GM23248 (cell line): ENCODE measurements at places on chromosomes 4 and X. TPM values are rescaled to one million over a fixed set of nuclear protein-coding genes. Genes with fewer than 3 reads are reported as not detected.

TEC gene
- 0.28 TPM in 1 of 2 replicates, not detected in the other for polyA plus RNA-seq

ZNF630 gene
- 0.41 and 0.53 TPM in 2 replicates for polyA plus RNA-seq

ZFYVE28 gene
- polyA plus RNA-seq = 4.6 and 4.8 TPM in 2 replicates

GRCh38 chr4:114076899-114077570 is 97.6 kb upstream of the ARSJ start:
- H3K4me1 ChIP-seq = peaks cover 23% of the 10 kb centered on the region
- H3K27me3 ChIP-seq = no peaks in the 10 kb centered on the region
- 0 out of 2 replicates have a peak overlapping the region, but pooled peaks have one; percentile 8 for H3K4me3 ChIP-seq

- no peaks in the 10 kb centered on the region for H3K36me3 ChIP-seq
- DNase-seq = no peak
- no peaks in the 10 kb centered on the region for H3K27me3 ChIP-seq
- H3K4me1 ChIP-seq = 0 out of 2 replicates have a peak, but pooled peaks cover 9% of the 10 kb centered on the region
- no peak overlapping the region for H3K27ac ChIP-seq
These were observed 18.7 kb downstream of the TXLNG start for GRCh38 chrX:16804923-16805464.

DNA sequence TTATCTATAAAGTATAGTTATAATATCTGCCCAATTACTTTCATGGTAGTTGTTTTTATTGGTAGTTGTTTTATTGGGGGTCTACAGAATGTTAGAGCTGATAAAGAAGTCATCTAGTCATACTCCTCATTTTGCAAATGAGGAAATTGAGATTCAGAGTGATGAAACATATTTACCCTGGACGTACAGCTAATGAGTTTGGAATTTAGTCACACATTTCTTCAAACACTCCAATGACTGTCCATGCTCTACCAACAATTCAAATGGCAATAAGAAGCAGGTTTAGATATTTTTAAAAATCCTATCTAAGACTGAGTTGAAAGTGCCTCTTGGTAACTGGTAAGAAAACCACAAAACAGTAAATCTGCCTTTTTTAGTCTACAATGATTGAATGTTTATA is 98.2 kb downstream of the MAGEC1 start:
- H3K36me3 ChIP-seq = no peaks in the 10 kb centered on the region
- H3K4me1 ChIP-seq = no peaks in the 10 kb centered on the region
- H3K27ac ChIP-seq = no peak overlapping the region
- H3K4me3 ChIP-seq = no peak overlapping the region

DNA sequence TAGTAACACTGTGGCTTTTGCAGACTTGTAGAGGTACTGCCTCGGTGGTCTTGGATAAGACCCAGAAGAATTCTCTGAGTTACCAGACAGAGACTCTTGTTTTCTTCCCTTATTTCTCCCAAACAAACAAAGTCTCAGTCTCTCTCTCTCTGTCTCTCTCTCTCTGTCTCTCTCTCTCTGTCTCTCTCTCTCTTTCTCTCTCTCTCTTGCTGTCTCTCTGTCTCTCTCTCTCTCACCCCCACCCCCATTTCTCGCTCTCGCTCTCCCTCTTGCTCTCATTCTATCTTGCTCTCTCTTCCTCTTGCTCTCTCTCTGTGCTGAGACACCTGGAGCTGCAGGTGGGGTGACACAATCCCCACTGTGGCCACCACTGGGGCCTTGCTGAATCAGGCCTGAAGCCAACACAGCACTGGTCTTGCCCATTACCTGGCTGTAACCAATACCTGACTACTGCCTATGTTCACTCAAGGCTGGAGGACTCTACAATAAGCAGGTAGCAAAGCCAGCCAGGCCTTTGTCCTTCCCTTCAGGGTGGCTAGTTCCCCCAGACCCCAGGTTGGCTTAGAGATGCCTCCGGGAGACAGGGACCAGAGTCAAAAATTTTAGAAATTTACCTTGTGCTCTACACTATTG is 12.3 kb downstream of the LOC101059915 start:
- H3K27me3 ChIP-seq = no peaks in the 10 kb centered on the region
- no peaks in the 10 kb centered on the region for H3K4me1 ChIP-seq
- no peak for DNase-seq
- no peak overlapping the region for H3K4me3 ChIP-seq
- no peaks in the 10 kb centered on the region for H3K36me3 ChIP-seq
- H3K27ac ChIP-seq = no peak overlapping the region

- H3K36me3 ChIP-seq = no peaks in the 10 kb centered on the region
- peaks cover 16% of the 10 kb centered on the region; the same call in 1 of the 2 replicates for H3K4me1 ChIP-seq
- H3K27me3 ChIP-seq = no peaks in the 10 kb centered on the region
- peak; percentile 89 for DNase-seq
These were observed 35.0 kb upstream of the BCOR start for GRCh38 chrX:40132751-40133150.

- peak; percentile 55 for DNase-seq
- H3K27me3 ChIP-seq = no peaks in the 10 kb centered on the region
- no peak overlapping the region for H3K4me3 ChIP-seq
- H3K36me3 ChIP-seq = no peaks in the 10 kb centered on the region
These were observed 89.0 kb upstream of the LIMCH1 start for GRCh38 chr4:41448934-41449333.

DNA sequence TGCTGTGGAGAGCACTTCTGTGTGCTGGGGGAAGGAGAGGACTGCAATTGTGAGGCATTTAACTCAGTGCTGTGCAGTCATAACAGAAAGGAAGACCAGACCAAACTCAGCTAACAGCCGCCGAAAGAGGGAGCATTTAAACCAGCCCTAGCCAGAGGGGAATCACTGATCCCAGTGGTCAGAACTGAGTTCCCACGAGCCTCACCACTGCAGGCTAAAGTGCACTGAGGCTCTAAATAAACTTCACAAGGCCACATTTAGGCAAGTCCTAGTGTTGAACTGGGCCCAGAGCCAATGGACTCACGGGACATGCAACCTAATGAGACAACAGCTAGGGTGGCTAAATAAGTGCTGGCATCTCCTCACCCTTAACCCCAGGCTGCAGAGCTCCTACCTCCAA is 20.4 kb downstream of the IQCM start:
- H3K4me1 ChIP-seq = peaks cover 14% of the 10 kb centered on the region
- no peaks in the 10 kb centered on the region for H3K27me3 ChIP-seq
- H3K4me3 ChIP-seq = no peak overlapping the region
- H3K27ac ChIP-seq = no peak overlapping the region
- DNase-seq = no peak

DNA sequence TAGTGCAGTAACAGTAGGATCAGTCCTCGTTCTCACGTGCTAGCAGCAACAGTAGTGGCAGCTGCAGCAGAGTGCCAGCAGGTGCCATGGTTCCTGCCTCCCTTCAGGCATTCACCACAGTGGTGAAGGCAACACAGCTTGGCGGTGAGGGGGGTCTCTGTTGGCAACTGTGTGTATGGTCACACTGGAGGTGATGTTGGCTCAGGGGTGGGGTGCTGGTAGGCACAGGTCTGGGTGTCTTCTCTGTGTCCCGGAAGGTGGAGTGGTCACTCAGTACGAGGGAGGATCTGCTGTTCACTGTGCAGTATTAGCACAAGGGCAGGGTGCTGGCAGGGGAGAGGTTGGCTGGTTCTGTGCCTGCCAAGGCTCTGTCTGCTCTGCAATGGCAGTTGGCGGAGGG is 671.8 kb downstream of the CCSER1 start:
- no peak overlapping the region for H3K4me3 ChIP-seq
- no peak overlapping the region for H3K27ac ChIP-seq
- no peaks in the 10 kb centered on the region for H3K27me3 ChIP-seq
- DNase-seq = no peak
- H3K36me3 ChIP-seq = no peaks in the 10 kb centered on the region

DNA sequence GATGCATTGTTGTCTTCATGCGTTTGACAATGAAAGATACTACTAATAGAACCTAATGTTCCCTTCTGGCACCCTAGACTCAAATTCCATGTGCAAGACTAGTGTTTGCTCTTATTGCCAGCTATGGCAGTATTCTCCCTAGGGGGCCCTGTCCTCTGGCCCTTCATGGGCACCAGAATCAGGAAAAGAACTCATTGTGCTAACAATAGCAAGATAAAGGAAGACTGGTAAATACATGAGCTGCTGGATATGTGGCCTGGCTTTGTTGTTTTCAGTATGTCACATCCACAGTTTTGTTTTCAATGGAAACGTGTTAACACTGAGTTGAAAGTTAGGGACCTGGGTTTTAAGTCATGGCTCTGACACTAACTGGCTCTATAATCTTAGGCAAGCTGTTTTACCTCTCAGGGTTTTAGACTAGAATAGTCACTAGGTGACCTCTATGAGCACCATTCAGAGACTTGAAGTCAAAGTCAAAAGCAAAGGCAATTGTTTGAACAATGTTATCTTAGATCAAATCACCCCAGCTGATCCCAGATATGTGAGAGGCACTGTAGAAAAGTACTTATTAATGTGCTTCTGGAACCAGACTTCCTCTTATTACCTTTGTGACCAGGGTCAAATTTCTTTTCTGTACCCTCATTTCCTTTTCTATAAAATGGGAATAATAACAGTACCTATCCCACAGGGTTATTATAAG is 253.7 kb upstream of the DIAPH2 start:
- H3K4me3 ChIP-seq = no peak overlapping the region
- H3K4me1 ChIP-seq = peaks cover 35% of the 10 kb centered on the region
- H3K36me3 ChIP-seq = no peaks in the 10 kb centered on the region
- no peak overlapping the region for H3K27ac ChIP-seq

- H3K27ac ChIP-seq = peak overlapping the region; percentile 64
- H3K27me3 ChIP-seq = no peaks in the 10 kb centered on the region
- no peak overlapping the region for H3K4me3 ChIP-seq
- H3K4me1 ChIP-seq = peaks cover 12% of the 10 kb centered on the region
These were observed 170.5 kb downstream of the SLC39A8 start for GRCh38 chr4:102174719-102175189.

DNA sequence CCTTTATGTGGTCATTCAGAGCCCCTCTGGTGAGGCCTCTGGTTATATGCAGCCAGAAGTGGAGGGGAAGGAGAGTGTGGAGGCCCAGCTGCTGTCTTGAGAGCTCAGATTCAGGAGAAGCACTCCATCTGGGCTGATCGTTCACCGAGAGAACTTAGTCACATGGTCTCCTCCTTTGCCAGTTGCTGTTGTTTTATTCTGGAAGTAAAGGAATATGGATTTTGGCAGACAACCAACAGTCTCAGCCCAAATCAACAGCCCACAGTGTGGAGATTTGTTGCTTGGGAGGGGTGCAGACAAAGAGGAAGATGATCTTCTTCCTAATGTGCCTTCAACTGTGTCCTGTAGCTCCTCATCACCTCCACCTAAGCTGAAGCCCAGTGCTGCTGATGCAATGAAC is 355.4 kb downstream of the ANK2 start:
- no peak overlapping the region for H3K27ac ChIP-seq
- H3K4me3 ChIP-seq = no peak overlapping the region
- no peaks in the 10 kb centered on the region for H3K27me3 ChIP-seq
- H3K36me3 ChIP-seq = no peaks in the 10 kb centered on the region
- DNase-seq = no peak
- H3K4me1 ChIP-seq = no peaks in the 10 kb centered on the region

DNA sequence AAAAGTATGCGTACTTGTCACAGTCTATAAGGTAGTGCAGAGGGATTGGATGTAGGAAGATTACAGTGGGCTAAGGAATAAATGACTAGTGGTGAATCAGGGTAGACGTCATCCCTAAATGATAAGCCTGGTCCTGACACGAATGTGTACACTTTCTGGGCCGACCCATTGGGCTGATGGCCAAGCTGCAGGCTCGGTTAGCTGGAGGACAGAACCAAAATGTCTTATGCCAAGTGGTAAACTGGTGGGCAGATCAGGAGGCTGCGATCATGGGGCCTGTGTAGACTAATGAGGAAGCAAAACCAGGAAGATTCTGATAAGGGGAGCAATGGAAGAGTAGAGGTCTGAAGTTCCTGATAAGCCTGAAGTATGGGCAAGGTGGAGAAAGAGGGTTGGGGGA is 272.8 kb upstream of the GATB start:
- DNase-seq = peak; percentile 44
- H3K4me3 ChIP-seq = no peak overlapping the region
- H3K27ac ChIP-seq = peak overlapping the region; percentile 83; the same call in 1 of the 2 replicates
- H3K36me3 ChIP-seq = no peaks in the 10 kb centered on the region
- H3K4me1 ChIP-seq = peaks cover 30% of the 10 kb centered on the region
- H3K27me3 ChIP-seq = no peaks in the 10 kb centered on the region
